ENCODE measurements at places on chromosomes 3 and 15. TPM values are rescaled to one million over a fixed set of nuclear protein-coding genes. Genes with fewer than 3 reads are reported as not detected.

GPR149 gene
- not detected for total RNA-seq

GRCh38 chr3:14224895-14225294 is 46.3 kb downstream of the LSM3 start:
- no peak for DNase-seq

GRCh38 chr15:41819455-41820050 is 8.3 kb upstream of the JMJD7 start:
- no peak for DNase-seq

DNA sequence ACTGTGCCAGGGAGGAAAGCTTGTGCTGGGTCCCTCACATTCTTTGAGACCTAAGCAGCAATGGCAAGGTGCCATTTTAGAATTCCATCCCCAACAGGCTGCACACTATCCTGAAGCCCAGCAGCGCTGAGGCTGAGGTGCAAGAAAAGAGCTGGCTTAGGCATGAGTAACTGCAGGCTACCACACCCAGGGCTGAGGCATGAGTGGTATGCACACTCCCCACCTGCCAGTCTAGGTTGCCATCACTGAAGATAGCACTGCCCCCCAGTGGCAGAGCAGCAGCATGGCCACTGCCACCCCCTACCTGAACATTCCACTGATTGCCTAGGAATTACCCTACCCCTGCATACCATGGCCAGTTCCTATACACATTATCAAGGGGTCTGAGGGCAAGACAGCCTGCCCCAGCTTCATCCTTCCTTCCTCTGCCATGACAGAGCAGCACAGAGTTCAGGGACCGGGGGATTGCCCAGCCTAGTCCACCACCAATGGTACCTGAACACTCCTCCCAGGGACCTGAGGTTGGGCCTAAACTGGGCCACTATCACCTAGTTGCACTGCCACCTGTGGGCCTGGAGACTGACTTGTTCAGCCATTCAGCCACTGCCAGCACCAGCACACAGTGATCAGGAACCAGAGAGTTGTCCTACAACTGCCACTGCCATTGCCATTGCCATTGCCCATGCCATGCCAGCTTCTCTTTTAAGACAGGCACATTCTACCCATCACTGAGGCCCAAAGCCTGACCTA is 129.8 kb downstream of the SATB1 start:
- peak; percentile 77 for DNase-seq

All from H1 (cell line).